ENCODE measurements at places on chromosomes 1 and 21. TPM values are rescaled to one million over a fixed set of nuclear protein-coding genes. Genes with fewer than 3 reads are reported as not detected.
A peak's percentile ranks its signal among the peaks of the same experiment; 100 is the strongest.

- DNase-seq: no peak
Observed at GRCh38 chr1:230879778-230880177, 11.5 kb upstream of the C1orf198 start.

GRCh38 chr1:207430602-207431001, 23.5 kb upstream of the CR2 start:
- DNase-seq: no peak

DNA sequence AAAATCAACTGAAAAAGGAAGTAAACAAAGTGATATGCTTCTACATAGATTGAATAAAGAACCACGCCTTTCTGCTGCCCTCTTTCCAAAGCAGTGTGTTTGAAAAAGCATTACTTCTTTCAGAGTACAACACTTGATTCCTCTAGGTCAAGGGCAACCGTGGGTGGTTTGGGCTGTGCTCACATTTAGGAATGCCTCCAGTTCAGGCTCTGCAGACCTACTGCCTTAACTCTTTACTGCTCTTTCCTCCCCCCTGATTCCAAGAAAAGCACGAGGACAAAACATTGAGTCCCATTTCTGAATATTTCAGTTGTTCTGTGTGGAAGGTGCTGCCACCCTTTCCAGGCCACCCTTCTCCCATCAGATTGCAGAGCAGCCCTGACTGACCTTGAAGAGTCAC, 45.2 kb downstream of the ADAMTS1 start:
- DNase-seq: no peak

- DNase-seq: no peak
Observed at GRCh38 chr1:93603601-93604000, 78.0 kb downstream of the BCAR3 start.

- DNase-seq: no peak
Observed at GRCh38 chr1:10862743-10863335, 66.4 kb upstream of the CASZ1 start.

DNA sequence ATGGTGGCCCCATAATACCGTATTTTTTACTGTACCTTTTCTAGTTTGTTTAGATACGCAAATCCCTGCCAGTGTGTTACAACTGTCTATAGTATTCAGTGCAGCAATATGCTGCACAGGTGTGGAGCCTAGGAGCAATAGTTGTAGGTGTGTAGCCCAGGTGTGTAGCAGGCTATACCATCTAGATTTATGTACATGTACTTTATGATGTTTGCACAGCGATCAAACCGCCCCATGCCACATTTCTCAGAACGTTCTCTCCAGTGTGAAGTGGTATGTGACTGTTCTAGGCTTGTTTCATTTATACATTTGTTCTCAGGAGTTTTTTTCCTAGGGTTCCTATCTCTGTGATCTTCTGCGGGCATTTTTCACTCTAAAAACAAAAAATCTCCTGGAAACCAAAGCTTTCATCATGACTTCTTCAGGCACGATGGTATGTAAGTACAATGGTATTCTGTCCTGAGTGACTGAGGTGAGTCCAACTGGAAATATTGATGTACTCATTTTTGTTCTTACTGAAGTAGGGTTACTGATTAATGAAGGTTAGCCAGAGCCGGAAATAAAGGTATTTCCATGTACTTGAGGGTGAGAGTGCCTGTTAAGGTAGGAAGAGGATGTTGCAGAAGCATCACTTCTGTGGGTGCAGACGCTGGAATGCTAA, 153.0 kb downstream of the GABPA start:
- DNase-seq: no peak

DNA sequence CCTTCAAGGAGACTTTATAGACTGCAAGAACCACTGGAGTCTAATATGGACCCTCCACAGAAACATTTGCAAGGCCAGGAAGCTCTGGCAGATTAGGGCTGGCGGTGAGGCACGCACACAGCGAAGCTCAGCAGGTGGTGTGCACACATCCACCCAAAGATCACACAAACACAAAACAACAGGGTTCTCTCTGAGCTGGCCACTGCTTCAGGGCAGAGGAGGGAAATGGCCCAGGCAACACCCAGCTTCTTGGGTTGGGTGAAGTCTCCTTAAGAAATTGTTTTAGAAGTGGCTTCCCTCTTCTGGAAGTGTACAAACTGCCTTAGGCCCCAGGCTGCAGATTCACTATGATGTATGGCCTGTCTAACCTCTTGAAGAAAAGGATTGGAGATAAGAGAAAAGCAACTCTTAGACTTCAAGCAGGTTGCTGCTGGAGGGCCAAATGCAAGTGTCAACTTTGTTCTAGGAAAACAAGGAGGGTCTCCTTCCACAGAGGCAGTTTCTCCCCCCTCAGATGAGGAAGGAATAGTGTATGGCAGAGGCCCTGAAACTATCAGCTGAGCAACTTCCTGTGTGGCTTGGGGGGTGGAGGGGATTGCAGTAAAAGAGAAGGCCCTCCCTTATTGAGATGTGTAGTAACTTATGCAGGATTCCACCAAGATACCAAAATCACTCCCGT, 2.0 kb downstream of the RCSD1 start:
- no peak for DNase-seq

DNA sequence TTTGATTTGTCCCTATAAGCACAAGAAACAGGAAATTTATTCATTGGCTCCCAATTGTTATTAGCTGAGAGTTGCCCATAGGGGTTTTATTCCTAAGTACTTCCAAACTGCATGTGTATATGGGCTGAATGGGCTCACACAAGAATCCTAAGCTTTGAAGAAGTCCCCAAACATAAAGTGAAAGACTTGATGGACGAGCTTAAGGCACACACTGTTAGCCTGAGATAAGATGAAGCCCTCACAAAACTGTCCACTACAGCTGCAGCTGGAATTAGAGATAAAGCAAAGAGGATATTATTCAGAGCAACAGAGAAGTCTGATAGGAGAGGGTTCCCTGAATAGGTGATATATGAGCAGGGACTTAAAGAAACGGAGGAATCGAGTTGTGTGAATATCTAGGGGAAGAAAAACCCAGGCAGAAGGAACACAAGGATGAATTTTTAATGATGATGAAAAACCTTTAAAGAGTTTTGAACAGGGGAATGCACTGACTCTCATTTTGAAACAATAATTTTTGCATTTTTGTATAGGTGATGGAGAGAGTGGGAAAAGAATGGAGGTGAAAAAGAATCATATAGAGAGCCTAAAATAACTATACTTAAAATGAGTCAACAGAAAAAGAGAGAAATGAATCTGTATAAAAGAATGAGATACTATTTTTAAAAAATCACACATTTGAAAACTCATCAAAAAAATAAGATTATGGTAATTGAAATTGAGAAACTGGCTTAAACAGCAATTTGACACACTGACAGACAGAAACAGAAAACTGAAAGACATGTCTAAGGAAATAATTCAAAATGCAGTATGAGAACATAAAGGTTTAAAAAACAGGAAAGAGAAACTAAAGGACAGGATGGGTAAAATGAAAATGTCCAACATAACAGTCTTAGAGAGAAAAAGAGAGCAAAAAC, 133.6 kb upstream of the POGK start:
- DNase-seq: no peak

DNA sequence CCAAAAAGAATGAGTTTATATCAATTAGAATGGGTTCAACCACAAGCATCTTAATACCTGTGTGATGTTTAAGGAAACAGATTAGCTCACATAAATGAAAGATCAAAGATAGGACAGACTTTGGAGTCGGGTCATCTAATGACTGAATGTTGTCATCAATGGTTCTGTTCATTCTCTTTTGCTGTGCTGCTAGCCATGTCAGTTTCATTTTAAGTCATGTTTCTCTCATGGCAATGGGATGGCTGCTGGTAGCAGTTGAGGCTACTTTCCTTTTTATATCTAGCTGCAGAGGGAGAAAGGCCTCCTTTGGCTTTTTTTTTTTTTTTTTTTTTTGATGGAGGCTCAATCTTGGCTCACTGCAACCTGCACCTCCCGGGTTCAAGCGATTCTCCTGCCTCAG, 86.9 kb upstream of the SPAG17 start:
- no peak for DNase-seq

GRCh38 chr1:12047120-12047876, 15.8 kb upstream of the TNFRSF8 start:
- no peak for DNase-seq

- DNase-seq: no peak
Observed at GRCh38 chr1:189563784-189564183, 913.9 kb downstream of the BRINP3 start.

GRCh38 chr1:116382857-116383483, 9.9 kb downstream of the ATP1A1 start:
- DNase-seq: no peak

DNA sequence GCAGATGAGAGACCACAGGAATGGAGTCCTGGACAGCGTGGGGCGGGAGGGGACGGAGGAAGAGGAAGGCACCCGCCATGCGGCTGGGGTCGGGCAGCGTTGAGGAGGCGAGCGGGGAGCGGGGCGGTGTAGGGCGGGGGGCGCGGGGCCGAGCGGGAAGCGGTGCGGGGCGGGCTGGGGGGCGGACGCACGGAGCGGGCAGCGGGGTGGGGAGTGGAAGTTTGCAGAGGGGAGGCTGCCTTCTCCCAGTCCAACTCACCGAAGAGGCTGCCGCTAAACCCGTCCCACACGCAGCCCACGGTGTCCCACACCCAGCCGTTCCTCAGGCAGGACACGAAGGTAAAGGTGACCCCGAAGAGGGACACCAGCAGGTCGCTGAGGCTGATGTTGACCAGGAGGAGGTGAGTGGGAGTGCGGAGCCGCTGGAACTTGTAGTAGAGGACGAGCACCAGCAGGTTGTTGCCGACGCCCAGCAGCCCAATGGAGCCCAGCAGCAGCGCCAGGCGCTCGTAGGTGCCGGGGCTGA, 483 bp downstream of the CHML start:
- DNase-seq: peak; percentile 29

DNA sequence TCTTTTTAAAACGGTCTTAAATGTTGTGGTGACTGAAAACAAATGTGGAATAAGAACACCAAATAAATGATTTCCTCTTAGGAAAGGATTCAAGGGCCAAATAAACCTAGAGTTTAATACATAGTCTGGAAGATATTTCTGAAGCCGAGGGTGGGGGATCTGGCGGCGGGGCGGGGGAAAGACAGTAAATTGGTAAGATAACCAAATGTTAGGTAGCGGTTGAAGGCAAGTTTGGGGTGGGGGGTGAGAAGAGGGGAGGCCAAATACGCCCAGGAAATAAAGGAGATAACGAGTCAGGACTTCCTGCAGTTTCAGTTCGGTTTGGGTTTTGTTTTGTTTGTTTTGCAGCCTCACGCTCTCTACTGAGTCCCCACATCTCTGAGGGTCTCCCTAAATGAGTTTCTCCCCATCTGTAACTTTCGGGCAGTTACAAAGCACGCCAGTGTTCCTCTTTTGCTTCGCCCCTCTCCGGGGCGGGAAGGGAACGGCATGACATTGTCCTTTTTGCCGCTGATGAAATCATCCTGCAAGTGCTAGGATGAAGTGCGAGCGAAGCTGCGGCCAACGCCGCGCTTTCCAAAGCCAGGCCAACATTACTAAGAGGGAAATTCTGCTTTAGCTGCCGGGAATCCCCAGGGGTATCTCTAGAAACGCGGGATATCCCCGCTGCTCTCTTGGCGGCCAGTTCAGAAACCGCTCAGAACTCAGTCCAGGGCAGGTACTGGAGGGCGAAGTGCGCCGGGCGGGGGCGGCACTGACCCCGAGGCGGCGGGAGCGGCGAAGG, 844 bp downstream of the NIBAN1 start:
- DNase-seq: peak; percentile 55

- no peak for DNase-seq
Observed at GRCh38 chr1:96002969-96003964, 718.3 kb upstream of the PTBP2 start.

DNA sequence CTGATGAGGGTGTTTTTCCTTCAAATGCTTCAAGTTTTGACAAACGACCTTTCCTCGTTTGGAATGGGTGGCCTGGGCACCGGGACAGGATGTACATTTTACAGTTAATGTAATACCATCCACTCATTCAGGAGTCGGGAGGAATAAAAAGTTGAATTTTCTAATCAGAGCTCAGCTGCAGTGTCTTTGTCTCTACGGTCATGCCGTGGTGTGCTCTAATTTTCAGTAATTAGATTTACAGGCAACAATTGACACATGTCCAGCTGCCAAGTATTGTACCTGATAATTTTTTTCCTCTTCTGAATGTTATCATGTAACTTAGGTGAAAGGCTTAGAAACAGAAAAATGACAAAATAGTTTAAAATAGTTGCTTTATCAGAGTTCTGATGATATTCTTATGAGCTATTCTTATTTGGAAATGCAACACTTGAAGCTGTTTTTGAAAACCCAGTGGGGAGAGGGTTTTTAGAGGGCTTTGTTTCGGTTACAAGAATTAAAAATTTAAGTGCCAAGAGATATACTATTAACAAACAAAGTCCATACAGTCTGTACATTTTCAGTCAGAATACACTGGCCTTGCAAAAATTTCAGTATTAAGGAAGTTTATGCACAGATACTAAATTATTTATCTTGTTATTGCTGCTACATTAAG, 1.0 kb downstream of the CDKN2C start:
- no peak for DNase-seq

GRCh38 chr1:180208264-180208663, 21.8 kb upstream of the LHX4 start:
- DNase-seq: no peak

- no peak for DNase-seq
Observed at GRCh38 chr1:43841321-43842174, 92.1 kb upstream of the ARTN start.

Gene AVPR1B
- total RNA-seq: not detected

Gene AUNIP
- 2.7 TPM for total RNA-seq

Gene S100A9
- 3.5 TPM for total RNA-seq

Gene RAD54L
- total RNA-seq: 11.7 TPM

Gene MMEL1
- 4.5 TPM for total RNA-seq
